ENCODE measurements at places on chromosomes 16 and 17. TPM values are rescaled to one million over a fixed set of nuclear protein-coding genes. Genes with fewer than 3 reads are reported as not detected.

KCNG4 gene
- not detected for total RNA-seq

IKZF3 gene
- total RNA-seq: not detected

PRSS8 gene
- total RNA-seq: not detected

TVP23A gene
- total RNA-seq: not detected

CHAD gene
- not detected for total RNA-seq

KCNAB3 gene
- under 0.01 TPM for total RNA-seq

SMIM5 gene
- not detected for total RNA-seq

TMEM106A gene
- 4.5 TPM for total RNA-seq

TEDC2 gene
- total RNA-seq: 6.2 TPM

All from subcutaneous preadipocyte (primary cell).